RCC 7860 (cell line): ENCODE measurements at places on chromosomes 7 and 10.

DNA sequence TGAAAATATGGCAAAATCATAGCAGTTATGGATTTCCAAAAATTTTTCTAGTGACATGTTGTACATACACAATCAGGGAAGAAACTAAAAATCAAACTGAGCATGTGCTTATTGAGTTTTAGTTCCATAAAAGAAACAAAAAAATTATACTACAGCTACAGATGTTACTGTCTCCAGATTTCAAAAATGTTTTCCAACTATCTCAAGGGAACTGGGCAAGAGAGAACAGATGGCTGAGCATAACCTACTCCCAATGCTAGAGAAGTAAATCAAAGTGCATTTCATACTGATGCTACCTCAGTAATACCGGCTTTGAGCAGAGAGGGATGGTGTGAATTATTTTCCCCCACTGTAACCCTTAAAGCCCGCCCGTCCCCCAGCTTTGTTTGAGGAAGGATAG lies 40.7 kb upstream of the KMT2C start:
- DNase-seq: no peak

- peak; percentile 37 for DNase-seq
These were observed 485 bp downstream of the ALOX5 start for GRCh38 chr10:45374350-45375052.

DNA sequence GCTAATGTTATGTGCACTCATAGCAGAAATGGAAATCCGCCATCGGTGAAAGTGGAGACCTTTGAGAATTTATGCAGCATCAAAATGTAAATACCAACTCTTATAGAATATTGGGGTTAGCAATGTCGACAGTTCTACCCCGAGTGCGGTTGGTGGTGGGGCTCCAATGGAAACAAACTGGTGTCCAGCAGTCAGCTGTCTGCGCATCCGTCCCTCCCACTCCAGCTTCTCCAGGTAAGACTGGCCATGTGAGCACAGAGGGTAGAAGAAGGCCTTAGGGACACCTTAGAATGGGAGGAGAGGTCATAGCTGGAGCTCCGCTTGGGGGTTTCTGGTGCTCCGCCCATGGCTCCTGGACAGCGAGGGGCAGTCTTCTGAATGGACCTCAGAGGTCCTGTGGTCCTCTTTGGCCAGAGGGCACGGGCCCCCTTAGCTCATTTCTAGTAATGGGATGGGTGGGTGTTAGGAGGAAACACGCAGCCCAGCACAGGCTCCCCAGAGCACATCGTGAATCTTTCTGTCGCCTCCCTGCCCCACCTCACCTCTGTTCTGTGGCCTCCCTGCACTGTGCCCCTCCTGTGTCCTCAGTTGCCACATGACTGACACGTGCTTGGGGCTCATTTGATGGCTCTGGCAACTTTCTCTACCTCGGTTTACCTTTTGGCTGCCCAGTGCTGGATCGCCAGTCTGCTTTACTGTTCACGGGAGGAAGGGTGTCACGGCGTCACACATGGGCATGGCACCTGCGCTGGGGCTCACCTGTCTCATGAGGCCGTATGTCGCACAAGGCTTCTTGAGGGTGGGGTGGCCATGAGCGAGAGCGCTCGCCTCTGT lies 50.0 kb downstream of the MGMT start:
- DNase-seq: no peak

DNA sequence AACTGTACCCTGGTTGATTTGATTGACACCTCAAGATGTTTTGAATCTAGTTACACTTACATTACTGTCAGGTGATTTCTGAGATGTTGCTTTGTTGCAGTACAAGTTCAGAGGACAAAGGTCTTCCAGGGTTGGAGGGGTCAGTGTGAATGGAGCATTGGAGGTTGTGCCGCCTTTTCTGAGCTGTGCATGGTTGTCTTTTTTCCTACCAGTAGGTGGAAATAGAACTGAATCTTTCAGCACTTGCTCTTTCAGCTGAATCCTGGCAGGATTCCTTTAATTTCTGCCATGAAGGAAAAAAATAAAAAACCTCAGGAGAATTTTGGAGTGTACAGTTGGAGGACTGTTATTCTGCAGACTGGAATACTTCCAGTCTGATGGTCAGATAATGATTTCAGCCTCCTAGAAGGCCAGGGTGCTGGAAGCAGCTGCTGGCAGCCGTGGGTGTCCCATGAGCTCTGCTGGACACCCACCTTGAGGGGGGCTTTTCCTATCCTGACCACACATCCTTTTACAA lies 82.7 kb downstream of the PLCE1 start:
- no peak for DNase-seq

DNA sequence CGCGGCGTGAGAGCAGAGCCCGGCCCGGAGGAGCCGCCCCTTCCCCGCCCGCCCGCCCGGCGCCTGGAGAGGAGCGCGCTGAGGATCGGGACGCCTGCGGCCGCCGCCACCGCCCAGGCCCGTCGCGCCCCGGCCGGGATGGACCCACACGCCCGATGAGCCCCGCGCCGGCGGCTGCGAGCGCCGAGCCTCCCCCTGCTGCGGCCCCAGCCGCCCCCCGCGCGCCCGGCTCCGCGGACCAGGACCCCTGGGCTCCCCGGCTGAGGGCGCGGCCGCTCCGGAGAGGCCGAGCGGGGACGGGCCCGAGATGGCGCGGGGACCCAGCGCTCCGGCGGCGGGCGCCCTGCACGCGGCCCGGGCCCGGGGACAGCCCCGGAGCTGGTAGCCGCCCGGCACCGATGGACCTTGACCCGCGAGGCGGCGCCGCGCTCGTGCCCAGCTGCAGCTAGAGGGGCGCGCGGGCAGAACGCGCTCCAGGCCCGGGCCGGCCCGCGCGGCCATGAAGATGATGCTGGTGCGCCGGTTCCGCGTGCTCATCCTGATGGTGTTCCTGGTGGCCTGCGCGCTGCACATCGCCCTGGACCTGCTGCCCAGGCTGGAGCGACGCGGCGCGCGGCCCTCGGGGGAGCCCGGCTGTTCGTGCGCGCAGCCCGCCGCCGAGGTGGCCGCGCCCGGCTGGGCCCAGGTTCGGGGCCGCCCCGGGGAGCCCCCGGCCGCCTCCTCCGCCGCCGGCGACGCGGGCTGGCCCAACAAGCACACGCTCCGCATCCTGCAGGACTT lies 520 bp downstream of the FAM20C start:
- DNase-seq: no peak

- no peak for DNase-seq
These were observed 22.6 kb downstream of the MYL10 start for GRCh38 chr7:101606498-101606923.

DNA sequence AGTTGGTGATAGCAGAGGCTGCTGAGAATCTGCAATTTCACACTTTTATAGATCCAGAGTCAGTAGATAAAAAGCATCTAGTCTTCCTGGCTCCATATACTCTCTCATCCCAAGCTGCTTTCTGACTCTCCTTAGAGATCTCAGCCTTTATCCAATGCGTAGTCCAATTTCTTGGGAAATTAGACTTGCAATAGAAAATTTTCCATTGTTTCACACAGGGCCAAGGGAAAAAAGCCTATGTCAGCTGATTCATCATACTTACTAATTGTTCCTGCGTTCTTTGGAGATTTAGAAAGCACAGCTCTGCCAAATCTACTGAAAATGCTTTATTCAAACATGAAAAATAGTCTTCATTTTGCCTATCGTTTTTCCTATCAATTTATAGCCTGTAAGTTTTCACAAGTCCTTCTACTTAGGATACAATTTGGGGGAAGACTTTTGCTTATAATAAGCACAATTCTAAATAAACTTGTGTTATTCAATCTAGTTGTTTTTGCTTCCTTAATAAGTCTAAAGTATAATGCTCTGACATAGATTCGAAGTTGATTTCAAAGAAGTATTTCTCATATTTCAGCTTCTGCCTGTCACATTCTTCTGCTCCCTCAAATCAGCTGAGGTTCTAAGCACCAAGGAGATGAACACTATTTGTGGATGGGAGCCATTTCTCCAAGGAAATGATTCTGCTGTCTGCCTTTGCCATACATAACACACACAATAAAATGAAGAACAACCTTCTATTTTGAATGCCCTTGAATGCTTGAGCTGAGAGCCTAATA lies 165.4 kb downstream of the ADAM12 start:
- no peak for DNase-seq

DNA sequence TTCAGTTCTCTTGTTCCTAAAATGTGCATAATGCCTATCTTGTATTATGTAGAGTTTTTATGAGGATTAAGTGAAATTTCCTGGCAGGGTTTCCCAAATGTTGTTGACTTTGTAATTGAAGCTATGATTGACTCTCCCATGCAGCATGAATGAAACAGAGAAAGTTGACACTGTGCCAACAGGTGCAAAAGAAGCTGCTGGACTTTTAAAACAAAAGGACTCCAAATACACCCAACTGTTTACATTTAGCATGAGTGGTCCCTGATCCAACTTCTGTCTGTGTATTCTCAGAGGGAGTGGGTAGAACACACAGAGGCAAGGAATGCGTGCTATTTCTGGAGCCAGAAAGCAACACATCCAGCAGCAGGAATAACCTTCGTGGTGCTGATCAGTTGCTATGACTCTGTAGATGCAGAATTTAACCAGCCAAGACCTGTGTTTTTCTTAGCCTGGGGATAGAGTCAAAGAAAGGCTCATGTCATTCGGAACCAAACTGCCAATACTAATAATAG lies 14.4 kb upstream of the RBM20 start:
- DNase-seq: no peak

DNA sequence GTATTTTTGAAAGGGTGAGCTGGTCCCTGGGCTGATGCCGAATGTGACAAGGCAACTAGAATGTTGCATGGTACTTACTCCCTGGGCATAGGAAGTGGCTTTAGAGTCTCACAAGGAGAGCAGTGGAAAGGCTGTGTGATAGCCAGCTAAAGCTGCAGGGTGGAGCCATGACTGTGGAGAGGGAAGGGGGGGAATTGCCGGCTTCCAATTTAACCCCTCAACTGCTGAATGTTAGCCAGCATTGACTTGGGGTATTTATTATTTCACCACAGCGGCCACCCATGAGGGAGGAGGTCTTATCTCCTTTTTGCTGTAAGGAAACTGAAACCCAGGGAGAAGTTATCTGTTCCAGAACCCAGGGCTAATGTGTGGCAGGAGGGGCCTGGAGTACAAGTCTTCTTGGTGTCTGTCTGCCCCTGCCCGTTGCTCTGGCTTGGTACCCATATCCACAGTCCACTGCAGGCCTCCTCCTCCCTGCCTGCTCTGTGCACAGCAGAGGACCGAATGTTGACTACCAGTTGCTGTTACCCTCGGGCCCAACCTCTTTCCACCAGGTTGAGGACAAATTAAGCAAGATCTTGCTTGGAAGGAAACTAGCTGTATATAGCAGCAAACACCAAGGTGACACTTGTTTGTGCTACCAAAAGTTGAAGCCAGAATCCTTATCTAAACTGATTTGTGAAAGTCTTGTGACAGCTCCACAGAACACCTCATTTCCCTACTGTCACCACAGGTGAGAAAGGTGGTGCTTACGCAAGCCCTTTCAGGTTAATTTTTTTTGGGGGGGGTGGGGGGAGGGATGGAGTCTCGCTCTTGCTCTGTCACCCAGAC lies 37.6 kb downstream of the WBP1L start:
- no peak for DNase-seq

DNA sequence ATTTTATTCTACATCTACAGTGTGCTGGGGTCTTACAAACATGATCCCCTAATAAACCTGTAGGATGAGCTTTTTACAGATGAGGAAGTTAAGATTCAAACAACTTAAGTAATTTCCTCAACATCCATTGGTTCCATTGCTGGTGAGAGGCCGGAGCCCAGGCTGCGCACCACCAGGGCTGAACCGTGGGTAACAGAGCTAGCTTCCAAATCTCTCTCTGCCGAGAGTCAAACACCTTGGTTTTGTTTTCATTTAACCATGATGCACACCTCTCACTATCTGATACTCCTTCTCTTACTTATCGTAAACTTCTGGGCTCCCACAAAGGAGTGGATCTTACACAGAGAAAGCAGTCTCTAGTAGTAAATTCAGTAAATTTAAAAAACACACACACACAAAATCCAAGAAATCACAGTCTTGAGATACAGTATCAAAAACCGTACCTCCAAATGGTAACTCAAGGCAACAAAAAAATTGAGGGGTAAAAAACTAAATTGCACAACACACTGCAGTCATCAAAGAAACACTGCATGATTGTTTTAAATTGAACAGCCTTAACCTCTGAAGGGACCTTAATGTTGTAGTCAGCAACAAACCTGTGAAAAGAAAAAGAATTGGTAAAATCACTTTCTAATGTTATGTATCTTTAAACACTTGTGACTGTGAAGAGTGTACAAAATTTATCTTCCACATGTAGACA lies 20.5 kb downstream of the SGMS1 start:
- no peak for DNase-seq

GRCh38 chr10:2951235-2951835 lies 116.0 kb upstream of the PFKP start:
- no peak for DNase-seq

- DNase-seq: peak; percentile 63
These were observed 242.8 kb downstream of the KLF6 start for GRCh38 chr10:3542185-3542611.

DNA sequence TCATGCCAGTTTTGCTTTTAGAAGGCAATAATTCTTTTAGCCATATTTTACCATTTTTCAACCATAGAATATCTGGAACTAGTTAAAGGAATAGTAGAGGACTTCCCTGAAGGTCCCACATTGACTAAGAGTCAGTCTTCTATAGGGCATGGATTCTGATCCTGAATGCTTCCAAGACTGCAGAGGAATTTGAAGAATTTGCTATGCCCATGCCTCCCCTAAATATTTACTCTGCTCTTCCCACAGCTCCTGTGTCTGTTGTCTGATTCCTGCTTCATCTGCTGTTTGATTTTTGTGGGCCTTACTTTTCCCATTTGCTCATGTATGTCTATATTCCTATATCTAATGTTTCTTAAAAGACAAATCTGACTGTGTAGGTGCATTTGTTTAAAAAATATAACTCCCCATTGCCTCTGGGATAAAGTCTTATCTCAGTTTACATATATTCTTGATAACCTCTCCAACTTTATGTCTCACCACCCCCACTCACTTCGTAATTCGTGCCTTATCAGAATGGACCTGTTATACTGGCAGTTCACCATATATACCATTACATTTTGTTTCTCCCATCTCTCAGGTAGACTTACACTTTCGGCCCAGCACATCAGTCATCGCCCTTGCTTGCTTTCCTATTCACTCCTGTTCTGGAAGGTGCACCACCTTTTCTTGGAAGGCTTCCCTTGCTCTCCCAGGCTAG lies 33.9 kb downstream of the LRRC4 start:
- no peak for DNase-seq

DNA sequence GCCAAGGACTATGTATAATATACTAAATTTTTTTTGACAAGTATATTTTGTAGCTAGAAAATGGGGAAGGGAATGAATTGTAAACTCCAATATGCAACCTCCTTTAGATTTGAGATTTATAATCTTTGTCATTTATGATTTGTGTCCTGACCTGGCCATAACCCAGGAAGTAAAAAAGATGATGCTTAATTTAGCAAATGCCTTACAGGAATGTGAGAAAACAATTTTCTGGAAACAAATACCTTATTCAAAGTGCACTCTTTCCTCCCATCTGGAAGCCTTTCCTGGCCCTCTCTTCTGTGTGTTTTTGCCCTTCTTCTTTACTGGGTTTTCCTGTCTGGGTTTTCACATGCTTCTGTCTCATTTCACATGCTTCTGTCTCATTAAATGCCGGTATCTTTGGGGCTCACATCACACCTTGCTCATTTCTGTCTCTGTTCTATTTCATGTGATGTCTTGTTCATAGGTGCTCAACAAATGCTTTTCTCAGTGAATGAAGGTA lies 149.2 kb downstream of the RAPGEF5 start:
- DNase-seq: no peak

- DNase-seq: peak; percentile 24
These were observed 1.8 kb downstream of the GNG11 start for GRCh38 chr7:93923296-93923695.

GRCh38 chr10:105837951-105838350 lies 1196.9 kb downstream of the SORCS3 start:
- DNase-seq: peak; percentile 13

GRCh38 chr10:131841661-131842139 lies 59.1 kb upstream of the PPP2R2D start:
- DNase-seq: no peak

GRCh38 chr7:123533929-123534382 lies 439 bp downstream of the IQUB start:
- DNase-seq: no peak
